ENCODE measurements at places on chromosomes 5 and 9.

GRCh38 chr9:24793787-24794186 lies 248.1 kb upstream of the IZUMO3 start:
- DNase-seq = no peak

DNA sequence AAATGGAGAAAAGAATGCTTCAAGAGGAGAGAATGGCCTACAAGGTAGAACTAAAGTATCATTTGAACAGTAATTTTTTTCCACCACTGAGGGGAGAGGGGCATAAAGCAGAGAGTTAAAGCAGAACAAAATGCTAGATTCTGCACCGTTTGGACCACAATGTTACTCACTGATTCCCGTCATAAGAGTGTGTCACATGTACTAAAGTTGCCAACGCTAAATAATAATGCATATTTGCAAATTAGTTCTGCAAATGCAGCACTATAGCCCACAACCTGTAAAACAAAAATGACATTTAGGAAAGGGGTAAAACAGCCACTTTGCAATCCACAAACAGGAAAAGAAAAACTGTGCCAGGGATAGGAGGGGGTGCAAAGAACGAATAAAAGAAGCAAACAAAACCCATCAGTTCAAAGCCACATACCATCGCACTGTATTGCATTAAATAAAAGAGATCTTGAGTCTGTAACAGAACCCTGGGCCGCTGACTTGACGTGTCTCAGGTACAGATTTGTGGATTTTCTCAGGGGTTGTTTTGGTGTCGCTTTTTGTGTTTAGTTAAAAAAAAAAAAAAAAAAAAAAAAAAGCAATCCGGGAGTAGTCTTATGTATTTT lies 7.7 kb upstream of the NFIB start:
- no peak for DNase-seq

DNA sequence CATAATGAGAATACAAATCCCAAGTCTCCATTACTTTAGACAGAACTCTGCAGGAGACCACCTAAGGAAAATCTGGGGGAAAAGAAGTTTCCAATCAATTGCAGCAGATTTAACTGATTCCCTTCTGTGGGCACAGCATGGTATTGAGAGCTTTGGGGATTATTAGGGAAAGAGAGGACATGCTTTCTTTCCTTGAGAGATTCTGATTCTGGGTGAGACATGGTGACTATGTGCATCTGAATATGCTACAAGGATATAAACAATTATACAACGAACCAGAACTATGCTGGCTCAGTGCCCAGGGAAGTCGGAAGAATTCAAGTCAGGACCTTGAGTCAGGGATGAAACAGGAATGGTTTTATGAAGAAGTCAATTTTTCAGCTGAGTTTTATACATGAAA lies 183.7 kb downstream of the PDE4D start:
- DNase-seq = no peak

GRCh38 chr9:113645978-113646253 lies 182.4 kb downstream of the RGS3 start:
- no peak for DNase-seq

- DNase-seq = no peak
Measured at GRCh38 chr5:149164731-149165130, 23.4 kb downstream of the ABLIM3 start.

- no peak for DNase-seq
Measured at GRCh38 chr5:91417219-91417618, 34.1 kb upstream of the ARRDC3 start.

- no peak for DNase-seq
Measured at GRCh38 chr5:71587766-71588532, 809 bp downstream of the MCCC2 start.

DNA sequence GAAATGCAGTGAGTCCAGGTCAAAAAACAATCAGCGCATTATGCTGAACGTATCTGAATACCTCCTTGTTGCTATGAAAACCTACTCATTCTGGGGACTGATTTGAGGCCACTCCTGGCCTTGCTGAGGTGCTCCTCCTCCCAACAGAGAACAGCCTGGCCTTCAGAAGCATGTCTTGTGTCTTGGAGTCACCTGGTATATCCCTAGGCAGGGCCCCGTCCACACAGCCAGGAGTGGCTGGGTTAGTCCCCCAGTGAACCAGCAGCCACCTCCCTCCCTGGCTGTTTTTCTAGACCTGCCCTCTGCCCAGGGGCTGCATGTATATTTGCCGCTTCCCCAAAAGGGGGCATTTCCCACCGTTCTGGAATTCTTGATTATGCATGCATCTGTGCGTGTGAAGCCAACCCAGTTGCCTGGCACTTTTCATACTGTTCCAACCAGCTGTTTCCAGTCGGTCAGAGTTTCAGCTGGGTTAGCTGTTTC lies 99.2 kb upstream of the SPATA31C2 start:
- DNase-seq = no peak

DNA sequence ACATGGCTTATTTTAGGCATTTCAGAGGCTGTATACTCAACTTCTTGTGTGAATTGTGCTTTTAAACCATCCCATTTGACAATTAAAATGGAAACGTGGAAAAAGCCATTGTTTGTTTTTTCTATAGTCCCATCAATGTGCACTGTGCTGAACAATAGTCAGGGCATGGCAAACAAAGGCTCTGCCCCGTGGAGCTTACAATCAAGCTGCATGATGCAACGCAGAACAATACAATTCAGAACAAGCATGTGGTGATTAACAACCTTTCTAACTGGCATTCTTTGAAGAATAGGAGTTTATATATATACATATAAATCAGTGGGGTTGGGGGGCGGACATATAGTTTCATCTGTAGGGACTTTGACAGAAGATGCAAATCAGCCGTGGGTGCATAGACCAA lies 2125.4 kb upstream of the WWC1 start:
- no peak for DNase-seq

- no peak for DNase-seq
Measured at GRCh38 chr9:120567874-120568273, 12.1 kb downstream of the CDK5RAP2 start.

GRCh38 chr5:160421625-160422258 lies at the start of gene PTTG1:
Gene PTTG1, plus strand, starts transcription at chr5:160421855. Its CDS starts 458 bp downstream, at chr5:160422313.
- DNase-seq = peak; percentile 75

GRCh38 chr5:149674686-149675085 lies 55.4 kb upstream of the PPARGC1B start:
- no peak for DNase-seq

DNA sequence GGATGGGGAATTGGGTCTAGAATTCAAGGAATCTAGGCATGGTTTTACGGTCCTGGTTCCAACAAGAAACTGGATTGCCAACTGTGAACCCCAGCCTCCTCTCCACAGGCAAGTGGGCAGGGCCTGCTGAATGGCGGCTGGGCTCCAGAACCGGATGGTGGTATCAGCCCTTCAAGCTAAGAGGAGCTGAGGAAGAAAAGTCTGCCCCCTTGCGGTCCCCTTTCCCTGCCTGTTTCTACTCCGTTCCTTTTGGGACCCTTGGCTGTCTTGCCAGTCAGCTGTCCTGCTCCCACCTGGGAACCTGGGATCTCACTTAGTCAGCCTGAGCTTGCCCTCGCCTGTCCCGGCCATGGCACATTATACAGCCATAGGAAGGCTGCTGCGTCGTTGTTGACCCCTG lies 234.4 kb upstream of the DAPK1 start:
- DNase-seq = no peak

DNA sequence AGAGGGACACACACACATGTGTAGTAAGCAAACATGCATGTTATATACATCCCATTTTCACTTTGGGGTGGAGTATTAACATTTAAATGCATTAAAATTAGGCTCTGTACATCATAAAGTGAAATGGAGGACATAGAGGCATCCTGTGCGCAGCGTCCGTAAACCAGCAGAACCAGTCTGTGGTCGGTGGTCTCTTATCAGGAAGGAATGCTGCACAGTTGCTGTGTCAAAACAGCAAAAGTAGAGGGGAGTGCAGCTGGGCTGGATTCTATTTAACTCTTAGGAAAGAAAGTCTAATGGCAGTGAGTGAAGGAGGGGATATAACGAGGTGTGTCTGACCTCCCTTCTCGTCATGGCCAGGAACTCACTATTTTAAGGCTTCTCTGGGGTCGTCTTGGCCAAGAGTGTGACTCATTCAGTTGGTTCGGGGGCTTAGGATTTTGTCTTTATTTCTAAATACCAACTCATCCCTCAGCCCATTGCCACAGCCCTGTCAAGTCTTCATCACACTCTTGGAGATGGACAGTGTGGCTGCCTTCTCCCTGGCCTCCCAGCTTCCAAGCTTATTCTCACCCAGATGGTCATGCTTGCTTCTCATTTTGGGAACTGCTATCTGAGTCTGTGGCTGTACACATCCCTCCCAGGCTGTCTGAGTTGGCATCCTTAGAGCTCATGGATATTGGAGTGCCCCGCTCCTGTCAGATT lies 20.1 kb upstream of the CXCL14 start:
- DNase-seq = no peak

DNA sequence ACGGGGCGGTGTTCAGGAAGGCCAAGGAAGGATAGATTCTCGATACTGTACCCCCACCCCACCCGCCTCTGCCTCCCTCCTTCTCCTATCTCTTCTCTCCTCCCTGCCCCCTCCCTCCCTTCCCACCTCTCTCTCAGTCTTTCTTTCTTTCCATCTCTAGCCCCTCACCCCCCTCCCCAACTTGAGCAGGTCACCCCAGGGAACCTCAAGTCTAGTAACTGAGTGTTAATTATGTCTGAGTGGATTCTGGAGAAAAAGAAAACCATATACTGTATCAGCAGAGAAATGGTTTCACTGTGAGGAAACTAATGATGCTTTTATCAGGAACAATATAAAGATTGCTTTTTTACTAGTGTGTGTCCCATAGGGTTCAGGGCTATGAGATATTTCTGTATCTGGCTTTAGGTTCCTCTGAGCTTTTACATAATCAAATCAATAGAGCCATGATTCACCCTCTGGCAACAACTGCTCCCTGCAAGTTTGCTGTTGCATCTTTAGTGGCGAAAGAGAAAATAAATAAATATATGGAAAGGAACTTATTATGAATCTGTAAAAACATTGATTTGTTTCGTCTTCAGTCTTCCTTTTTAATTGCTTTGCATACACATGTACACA lies 639.7 kb downstream of the CCDC171 start:
- DNase-seq = no peak

DNA sequence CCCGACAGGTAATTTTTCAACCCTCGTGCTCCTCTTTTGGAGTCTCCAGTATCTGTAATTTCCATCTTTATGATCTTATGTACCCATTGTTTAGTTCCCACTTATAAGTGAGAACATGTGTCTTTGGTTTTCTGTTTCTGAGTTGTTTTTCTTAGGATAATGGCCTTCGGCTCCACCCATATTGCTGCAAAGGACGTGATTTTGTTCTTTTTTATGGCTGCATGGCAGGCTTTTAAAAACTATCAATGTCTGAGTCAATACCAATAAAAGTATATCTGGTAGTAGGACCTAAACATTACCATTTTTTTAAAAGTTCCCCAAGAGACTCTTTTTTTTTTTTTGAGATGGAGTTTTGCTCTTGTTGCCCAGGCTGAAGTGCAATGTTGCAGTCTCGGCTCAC lies 3.9 kb upstream of the SLC26A2 start:
- no peak for DNase-seq

DNA sequence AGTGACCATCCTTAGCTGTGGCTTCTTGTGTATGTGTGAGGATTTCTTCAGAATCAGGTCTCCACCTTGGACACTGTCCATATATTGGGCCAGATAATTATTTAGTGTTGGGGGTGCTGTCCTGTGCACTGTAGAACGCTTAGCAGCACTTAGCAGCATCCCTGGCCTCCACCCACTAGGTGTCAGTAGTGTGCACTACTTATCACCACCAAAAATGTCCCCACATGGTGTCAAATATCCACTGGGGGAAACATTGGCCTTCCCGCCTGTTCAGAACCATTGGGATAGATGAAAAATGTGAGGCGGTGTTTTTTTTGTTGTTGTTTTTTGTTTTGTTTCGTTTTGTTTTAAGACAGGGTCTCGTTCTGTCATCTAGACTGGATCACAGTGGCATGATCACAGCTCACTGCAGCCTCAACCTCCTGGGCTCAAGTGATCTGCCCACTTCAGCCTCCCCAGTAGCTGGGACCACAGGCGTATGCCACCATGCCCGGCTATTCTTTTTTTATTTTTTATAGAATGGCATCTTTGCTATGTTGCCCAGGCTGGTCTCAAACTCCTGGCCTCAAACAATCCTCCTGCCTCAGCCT lies 67.7 kb downstream of the TENT4A start:
- no peak for DNase-seq

DNA sequence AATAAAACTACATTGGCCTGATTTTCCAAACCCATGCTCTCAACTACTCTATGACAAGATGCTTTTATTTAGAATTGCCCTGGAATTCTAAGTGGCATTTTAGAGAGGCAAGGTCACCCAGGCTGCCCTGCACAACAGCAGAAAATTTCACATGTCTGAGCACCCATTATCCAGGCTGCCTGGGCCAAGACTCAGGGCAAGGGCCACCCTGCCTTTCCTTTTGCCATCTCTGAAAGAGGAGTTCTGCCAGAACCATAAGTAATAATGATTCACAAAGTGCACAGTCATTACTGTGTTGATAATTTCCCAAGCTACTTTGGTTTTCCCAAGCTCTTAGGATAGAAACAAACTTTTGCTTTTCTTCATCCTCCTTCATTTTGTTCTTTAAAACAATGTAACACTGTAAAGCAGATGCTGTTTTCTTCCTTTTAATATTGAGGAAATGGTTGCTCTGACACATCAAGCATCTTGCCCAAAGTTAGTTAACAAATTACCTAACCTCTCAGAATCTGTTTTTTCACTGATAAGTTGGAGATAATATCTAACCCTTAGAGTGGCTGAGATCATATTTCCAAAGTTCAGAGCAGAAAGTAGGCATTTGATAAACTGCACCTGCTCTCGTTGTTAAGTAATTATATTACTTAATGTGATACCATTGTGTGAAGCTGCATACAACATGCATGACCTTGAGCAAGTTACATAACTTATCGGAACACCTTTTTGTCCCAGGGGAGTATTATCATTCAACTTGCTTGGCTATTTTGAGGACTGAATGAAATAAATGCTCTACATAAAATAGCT lies 325.6 kb downstream of the PRELID2 start:
- DNase-seq = no peak

DNA sequence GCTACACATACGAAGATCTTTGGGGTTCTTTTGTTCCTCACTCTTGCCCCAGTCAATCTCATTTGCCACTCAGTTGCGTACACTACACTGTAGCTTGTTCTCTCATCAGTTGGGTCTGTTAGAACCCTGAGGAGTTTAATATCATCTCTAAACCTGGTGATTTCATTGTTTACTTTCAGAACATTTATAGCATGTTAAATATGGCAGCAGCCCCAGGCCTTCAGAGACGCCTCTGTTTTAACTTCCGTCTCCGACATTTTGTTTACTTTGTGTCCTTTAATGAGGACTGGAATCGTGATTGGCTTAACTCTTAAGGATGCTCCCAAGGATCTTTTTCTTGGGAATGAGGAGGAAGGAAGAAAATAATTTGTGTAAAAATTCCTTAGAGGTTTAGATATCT lies 510.1 kb downstream of the NR2F1-AS1 start:
- no peak for DNase-seq

GRCh38 chr5:67147760-67148159 lies 48.8 kb downstream of the CD180 start:
- DNase-seq = no peak

Data from activated CD8-positive, alpha-beta memory T cell treated with anti-CD3 and anti-CD28 coated beads for 48 hours (primary cell).